Fibroblast of villous mesenchyme (primary cell): ENCODE measurements at places on chromosomes 3 and 15. TPM values are rescaled to one million over a fixed set of nuclear protein-coding genes. Genes with fewer than 3 reads are reported as not detected.

SPINT1 gene
- total RNA-seq: 0.32 and 0.43 TPM in 2 replicates

GRCh38 chr15:31325595-31326155, 960 bp upstream of the KLF13 start:
- peak; percentile 64 for DNase-seq

DNA sequence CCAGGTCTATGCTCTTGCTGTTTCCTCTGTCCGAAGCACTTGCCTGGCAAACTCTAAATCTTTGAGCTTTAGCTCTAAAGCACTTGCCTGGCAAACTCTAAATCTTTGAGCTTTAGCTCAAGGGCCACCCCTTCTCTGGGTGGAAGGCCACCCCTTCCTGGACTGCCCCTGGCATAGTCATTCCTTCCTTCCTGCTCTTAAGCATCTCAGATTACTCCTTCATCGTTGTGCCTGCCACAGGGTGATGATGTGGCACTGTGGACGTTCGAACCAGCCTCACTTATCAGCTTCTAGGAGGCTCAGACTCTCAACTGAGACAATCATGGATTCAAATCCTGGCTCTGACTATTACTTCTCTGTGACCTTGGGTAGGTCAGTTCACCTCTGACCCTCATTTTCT, 10.5 kb upstream of the CRABP1 start:
- DNase-seq: no peak

GRCh38 chr3:39934696-39935095, 125.3 kb downstream of the MYRIP start:
- DNase-seq: no peak

GRCh38 chr15:67901922-67902321, 62.1 kb upstream of the RNU6-1 start:
- DNase-seq: no peak

DNA sequence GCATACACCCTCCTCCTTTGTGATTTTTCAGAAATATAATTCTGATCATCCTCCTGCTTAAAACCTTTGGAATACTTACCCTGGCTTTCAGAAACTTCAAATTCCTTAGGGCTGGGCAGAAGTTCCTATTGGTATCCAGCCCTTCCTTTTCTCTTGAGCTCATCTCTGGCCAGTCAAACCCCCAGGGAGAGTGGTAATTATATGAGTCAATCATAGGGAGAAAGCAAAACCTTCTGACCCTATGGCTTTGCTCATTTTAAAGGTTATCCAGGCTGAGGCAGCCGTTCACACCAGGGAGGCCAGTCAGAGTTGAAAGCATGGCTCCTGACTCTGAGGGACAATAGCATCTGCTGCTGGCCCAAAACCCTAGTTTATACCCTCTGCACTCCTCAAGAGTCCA, 23.9 kb upstream of the CTNNB1 start:
- DNase-seq: no peak

CASR gene
- not detected in 2 replicates for total RNA-seq

DNA sequence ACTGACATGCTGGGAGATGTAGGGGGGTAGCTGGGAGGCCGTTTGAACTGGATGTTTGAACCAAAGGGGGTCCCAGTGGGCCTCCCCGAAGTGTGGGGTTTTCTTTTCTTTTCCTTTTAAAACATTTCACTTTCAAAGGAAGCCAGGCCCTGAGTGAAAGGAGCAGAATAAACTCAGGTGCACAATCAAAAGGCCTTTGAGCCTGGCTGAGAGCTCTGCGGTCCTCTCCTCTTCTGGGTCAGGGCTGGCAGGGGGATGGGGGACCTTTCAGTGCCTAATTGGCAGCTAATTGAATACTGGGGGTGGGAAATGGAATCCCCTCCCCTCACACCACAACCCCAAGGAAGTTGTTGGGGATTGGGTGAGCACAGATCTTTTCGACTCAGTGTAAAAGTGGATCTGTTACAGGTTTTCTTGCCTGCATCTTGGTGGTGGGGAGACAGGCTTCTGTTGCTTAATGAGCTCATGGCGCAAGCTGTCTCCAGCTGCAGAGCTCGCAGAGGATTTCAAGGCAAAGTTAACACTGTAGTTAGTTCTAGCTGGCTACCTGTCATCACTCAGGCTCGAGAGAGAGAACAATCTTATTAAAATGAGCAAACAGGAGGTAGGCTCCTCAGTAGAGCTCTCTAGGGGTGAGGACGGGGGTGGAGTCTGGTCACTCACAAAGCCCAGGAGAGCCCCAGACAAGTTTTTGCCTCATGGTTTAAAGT, 132.6 kb downstream of the RAB11A start:
- no peak for DNase-seq

SLC9C1 gene
- total RNA-seq: under 0.01 TPM in 1 of 2 replicates, not detected in the other

GRCh38 chr15:37134699-37135131, 34.4 kb upstream of the MEIS2 start:
- peak; percentile 59 for DNase-seq

PCSK6 gene
- 7.7 and 10.4 TPM in 2 replicates for total RNA-seq

- DNase-seq: peak; percentile 61
Measured at GRCh38 chr3:114775395-114775794, 371.7 kb downstream of the ZBTB20 start.

- peak; percentile 4 for DNase-seq
Measured at GRCh38 chr3:8201886-8202285, 299.7 kb upstream of the LMCD1 start.

DNA sequence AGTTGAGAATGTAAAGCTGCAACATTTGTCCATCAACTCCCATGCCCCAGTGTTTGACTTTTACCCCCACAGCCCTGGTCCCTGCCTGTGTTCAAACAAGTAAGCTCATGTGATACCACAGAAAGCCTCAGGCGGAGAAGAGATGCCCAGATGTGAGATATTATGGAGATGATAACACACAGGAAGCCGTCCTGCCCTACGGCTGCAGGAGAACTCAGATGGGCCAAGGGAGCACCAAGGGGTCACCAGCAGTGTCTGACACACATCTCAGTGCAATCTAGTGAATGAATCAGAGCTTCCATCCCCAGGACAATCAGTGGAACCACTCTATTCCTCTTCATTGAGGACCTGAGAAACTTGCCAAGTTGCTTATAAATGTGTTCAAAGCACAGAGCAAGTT, 14.0 kb upstream of the SPINK8 start:
- DNase-seq: no peak

- no peak for DNase-seq
Measured at GRCh38 chr15:65201918-65202317, 9.4 kb downstream of the CILP start.
